Natural killer cell (primary cell): ENCODE measurements at places on chromosomes 2 and 18. TPM values are rescaled to one million over a fixed set of nuclear protein-coding genes. Genes with fewer than 3 reads are reported as not detected.

SH3YL1 gene
- total RNA-seq: 28.3 TPM

ANKRD23 gene
- total RNA-seq: 11.2 TPM

GPBAR1 gene
- 2.6 TPM for total RNA-seq

LYPD6 gene
- total RNA-seq: not detected

CD207 gene
- total RNA-seq: not detected

ABHD1 gene
- total RNA-seq: 2.4 TPM

PTPRN gene
- total RNA-seq: 0.23 TPM

MERTK gene
- total RNA-seq: 0.45 TPM

COBLL1 gene
- 2.2 TPM for total RNA-seq

REEP1 gene
- total RNA-seq: not detected

AMER3 gene
- not detected for total RNA-seq

GLI2 gene
- total RNA-seq: not detected

- DNase-seq: no peak
Observed at GRCh38 chr18:21164548-21165095, 53.0 kb upstream of the ROCK1 start.

GRCh38 chr18:9616049-9616448 lies 1.7 kb upstream of the PPP4R1 start:
- no peak for DNase-seq

DNA sequence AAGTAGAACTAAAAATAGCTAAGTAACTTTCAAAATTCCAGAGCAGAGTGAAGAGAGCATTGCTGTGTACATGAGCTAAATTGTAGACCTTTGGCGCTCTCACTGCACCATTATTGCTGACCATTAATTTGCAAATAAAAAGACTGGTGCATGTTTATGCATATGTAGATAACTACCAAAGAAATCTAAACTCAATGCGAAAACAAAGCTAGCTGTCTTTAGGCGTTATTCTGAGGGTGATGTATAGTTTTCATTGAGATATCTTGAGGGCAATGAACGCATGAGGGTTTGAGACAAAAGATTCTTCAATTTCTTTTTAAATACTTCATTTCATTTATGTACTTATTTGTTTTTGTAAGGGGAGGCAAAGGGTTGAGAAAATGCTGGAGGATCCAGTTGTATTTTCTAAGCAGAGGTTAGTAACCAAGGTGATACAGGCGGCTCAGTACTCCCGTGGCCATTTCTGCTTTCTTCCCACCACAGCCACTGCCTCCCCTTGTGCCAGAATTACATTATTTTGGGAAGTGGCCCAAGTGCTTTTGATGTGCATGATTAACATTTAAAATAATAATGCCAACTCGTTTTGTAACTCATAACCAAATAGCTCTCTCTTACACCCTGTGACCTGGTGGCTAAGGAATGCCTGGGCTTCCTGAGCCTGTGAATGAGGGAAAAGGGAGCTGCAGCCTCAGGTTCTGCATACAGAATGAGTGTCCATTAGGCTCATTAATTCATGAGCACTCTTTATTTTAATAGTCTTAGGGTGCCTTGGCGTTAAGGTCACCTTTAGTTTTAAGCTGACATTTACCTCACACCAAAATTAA lies 797.8 kb upstream of the GYPC start:
- no peak for DNase-seq

GRCh38 chr2:109613922-109614714 lies at the start of the genes SEPTIN10 and SOWAHC:
Gene SEPTIN10 (minus strand): TSS chr2:109613966. CDS start chr2:109613827, 139 bp downstream.
Gene SOWAHC (plus strand): TSS chr2:109614364. CDS start chr2:109614490, 126 bp downstream.
- peak; percentile 70 for DNase-seq

GRCh38 chr2:12173271-12173942 lies 427.0 kb downstream of the LPIN1 start:
- DNase-seq: no peak

DNA sequence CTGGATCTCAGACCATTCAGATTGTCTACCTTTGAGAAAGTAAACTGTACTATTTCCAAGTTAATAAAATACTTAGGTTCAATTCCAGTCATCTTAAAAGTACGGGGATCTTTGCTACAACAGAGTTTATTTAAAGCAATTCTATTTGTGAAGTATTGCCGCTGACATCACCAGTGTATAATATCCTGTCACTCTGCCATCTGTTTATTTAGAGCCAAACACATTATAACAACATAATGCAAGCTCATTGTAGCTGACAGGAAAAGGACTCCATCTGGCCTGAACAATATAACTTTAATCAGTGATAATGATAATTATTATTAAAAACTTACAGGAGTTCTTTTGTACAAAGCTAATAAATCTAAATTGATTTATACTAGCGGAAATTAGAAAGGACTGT lies 786.8 kb downstream of the ERBB4 start:
- DNase-seq: no peak

DNA sequence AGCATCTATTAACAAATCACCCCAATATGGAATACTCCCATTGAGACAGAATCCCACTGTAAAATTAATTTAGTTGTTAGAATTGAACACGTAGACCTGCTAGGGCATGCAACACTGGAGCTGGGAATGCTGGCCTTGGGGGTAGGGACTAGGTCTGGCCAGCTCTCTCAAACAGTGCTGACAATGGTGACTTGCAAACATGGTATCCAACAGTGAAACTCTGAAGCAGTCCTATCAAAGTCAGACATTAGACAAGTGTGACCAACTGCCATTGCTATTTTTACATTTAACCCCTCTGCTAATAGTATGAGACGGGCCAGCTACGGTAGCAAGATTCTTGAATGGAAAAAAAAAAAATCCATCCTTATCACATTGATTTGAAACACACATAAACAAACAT lies 7.2 kb downstream of the E2F6 start:
- DNase-seq: no peak

DNA sequence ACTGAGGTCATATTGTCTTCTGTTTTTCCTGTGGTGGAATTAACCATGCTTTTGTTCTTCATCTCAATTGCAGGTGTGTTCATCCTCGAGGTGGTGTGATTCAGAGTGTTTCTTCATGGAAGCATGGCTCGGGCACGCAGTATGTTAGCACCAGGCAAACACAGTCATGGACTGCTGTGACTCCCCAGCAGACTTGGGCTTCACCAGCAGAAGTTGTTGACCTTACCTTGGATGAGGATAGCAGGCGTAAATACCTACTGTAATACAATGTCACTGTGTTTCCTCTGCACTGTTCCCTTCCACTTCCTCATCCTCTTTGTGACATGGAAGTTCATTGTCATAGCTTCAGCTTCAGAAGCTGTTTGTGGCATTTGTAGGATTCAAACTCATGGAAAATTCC lies 158.7 kb downstream of the HAUS1 start:
- DNase-seq: no peak

DNA sequence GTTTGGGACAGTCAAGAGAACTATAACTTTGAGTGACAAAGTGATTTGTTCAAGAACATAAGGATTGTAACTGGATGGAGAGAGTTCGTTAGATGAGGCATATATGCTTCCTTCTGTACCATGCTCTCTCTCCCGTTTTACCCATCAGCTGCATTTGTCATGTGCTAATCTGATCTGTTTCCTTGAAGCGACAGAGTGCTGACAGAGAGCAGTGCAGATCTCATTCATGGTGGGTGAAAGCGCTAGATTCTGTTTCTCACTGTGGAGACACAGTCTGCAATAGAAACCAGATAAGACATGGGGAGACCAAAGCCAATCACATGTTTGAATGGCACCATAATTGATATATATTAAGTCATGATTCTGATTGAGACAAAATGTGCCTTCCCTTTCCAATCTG lies 456.6 kb upstream of the CELF4 start:
- DNase-seq: no peak

GRCh38 chr2:134314202-134314601 lies 60.3 kb downstream of the MGAT5 start:
- DNase-seq: no peak

DNA sequence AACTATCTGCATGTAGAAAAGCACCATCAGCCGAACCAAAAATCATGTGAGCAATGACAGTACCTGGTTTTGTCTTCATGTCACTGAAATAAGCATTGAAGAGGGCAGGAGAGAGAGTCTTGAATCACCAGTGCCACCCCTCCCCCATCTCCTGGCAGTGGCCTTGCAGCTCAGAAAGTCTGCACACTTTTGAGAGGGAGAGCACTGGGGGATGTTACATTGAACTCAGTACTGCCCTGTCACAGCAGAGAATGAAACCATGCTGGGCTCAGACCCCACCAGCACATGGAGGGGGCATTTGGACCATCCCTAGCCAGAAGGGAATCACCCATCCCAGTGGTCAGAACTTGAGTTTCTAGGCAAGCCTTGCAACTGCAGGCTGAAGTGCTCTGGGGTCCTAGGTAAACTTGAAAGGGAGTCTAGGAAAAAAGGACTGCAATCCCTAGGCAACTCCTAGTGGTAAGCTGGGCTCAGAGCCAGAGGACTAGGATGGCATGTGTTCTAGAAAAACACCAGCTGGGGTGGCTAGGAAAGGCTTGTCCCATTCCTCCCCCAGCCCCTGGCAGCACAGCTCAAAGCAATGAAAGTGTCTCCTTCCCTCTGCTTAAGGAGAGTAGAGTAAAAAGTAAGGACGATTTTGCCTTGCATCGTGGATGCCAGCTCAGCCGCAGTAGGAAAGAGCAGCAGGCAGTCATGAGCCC lies 259.9 kb upstream of the MYT1L start:
- DNase-seq: no peak

DNA sequence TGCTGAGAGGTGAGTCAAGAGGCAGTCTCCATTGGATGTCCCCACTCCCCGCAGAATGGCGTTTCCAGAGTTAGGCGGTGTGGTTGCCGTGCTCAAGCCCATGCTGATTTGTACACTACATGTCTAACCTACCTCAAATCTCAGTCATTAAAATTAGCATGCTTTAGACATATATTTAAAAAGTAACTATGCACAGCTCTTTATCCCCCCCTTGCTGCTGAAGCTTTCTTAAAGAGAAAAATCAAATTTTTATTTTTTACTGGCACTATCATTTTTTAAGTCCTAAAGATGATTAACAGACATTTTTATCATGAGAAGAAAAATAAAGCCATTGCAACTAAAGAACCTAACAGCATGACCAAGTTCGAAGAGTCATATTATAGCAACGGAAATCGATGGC lies 42.9 kb downstream of the BOLA3 start:
- no peak for DNase-seq

DNA sequence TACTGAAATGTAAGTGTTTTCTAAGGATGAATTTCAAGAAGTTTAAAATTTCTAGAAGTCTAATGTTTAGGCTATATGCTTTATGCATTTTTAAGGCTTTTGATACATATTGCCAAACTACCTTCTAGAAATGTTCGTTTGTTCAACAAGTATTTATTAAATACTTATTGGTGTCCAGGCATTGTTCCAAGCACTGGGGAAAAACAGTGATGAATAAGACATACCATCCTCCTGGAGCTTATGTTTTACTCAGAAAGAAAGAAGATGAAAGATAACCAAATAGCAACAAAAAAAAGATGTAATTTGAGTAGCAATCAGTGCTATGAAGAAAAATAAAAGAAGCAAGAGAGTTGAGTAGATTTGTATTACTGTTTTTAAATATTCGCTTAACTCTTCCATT lies 692.9 kb downstream of the SLC4A3 start:
- DNase-seq: no peak

GRCh38 chr2:48927355-48927754 lies 171.8 kb upstream of the LHCGR start:
- no peak for DNase-seq

DNA sequence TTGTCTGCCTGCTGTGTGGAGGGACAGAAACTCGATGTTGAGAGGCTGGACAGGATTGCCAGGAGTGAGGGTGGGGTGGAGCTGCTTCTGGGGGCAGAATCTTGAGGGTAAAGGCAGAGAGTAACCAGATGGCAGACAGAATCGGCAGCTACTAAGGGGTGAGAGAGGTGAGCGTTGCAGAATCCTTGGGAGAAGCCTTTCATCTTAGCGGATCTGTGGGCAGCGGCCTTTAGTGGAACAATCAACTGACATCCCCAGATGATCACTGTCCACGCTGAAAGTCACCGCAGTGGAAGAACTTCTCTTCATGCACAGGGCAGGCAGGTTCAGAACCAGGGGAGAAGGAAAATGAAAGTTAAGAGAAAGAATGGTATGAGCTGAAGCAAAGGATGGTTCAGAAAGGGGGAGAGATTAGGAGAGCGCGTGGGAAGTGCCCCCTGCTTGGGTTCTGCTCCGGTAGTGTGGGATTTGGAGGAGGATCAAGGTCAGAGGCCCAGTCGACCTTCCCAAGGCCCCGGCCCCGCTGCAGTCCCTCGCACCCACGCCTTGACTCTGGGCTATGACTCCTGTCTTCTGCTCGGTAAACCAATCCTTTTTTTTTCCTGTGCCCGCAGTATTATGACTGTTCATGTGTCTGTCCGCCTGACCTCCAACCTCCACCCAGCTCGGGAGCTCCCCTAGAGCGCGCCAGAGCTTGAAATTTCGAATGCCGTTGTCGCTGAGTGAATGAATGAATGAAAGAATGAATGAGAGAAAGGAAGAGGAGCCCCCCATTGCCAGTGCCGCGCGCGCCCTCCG lies 584 bp downstream of the BOLA3 start:
- no peak for DNase-seq

GRCh38 chr2:137192366-137193310 lies 427.3 kb downstream of the THSD7B start:
- no peak for DNase-seq

DNA sequence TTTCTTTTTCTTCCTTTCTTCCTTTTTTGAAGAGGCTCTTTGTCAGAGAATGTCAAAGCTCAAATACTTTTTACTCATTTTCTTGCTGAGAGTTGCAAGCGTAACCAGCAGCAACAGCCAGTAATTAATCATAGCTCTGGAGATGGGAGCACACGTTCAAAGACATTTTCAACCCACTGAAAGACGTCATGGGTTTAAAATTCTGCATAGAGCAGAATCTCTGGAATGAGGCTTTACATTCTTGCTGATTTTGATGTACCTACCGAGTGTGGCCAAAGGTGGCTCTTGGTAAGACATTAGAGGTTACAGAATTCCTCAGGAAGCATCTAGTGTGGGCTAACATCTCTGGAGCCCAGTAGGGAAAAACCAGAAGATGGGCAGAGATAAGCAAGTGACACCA lies 292.5 kb downstream of the MTX2 start:
- no peak for DNase-seq

DNA sequence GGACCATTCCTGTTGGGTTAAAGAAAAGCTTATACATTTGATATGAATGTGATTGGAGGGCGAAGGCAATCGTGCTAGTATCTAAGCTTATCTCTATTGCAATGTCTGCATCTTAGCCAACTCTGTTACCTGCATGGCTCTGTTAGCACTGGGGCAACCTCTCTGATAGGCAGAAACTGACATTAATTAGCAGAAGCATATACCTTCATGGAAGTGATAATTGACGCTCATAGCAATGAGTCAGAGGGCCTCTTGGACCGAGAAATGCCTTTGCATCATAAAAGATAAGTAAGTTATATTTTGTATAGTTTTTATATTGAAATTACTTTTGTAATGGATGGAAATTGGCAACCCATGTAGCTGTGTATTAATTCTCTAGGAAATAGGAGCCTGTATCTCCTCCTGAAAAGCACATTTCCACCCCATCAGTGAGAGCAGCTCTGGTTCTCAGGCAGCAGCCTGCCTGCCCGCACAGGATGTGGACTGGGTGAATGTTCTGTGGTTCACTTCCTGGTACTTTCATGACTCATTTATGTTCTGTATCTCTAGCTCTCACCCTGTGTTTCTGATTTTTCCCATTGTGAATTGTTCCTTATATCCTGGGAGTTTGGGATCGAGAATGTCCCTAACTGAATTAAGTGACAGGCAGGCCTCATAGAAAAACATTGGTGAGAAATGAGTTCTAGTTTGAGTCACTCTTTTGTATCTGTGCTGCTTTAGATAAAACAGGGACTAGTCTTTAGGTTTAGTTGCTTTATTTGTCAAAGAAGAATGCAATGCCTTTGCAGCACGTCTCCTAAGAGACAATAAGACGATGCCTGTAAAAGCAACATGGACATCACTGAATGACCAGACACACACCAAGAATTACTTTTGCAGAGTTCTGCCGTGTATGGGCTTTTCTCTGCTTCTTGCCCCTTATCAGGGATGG lies 344.9 kb downstream of the DCDC2C start:
- peak; percentile 27 for DNase-seq

- no peak for DNase-seq
Observed at GRCh38 chr2:133674433-133675331, 106.4 kb upstream of the NCKAP5 start.
